ENCODE measurements at places on chromosomes 4 and X. TPM values are rescaled to one million over a fixed set of nuclear protein-coding genes. Genes with fewer than 3 reads are reported as not detected.

DNA sequence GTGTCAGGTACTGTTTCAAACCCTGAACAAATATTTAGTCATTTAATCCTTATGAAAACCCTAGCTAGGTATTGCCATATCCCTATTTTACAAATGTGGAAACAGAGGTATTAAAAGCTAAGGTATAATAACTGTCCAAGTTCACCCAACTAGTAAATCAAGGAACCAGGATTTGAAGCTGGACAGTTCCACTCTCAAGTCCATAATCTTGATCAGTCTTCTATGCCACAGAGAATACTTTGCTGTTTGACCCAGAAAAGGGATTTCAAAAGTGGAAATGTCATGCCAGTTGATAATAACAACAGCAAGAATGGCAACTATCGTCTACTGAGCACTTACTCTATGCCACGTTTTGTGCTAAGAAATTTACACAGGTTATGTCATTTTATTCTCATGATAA, 90.4 kb upstream of the KIT start:
- no peak overlapping the region for H3K4me3 ChIP-seq
- H3K4me1 ChIP-seq = no peaks in the 10 kb centered on the region
- no peak for DNase-seq
- no peaks in the 10 kb centered on the region for H3K36me3 ChIP-seq

DNA sequence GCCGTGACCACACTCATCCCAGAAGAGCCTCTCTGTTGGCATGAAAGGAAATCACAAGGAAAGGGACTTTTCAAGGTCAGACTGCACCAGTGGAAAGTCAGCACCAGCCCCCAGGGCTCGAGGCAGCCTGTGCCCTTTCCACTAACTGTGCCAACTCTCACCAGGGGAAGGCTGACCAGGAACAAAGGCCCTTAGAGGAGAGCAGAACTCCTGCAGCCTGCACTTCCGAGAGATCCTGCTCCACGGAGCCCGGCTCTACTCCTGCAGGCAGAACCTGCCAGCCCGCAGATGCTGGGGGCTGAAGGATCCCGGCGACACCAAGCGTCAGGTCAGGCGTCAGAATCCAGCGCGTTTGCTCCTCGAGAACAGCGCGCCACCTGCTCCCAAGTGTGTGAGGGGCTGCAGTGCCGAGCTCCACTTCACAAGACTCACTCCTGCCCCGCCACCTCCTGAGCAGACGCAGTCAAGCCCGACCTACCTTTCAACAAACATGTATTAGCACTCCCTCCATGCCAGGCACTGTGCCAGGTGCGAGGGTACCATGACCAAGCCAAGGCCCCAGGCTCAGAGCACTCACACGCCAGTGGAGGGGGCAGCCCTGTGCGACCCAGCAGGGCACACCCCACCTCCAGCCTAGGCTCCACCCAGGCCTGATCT, 13.6 kb upstream of the HELT start:
- DNase-seq = no peak
- H3K4me1 ChIP-seq = peaks cover 4% of the 10 kb centered on the region
- H3K27ac ChIP-seq = no peak overlapping the region

DNA sequence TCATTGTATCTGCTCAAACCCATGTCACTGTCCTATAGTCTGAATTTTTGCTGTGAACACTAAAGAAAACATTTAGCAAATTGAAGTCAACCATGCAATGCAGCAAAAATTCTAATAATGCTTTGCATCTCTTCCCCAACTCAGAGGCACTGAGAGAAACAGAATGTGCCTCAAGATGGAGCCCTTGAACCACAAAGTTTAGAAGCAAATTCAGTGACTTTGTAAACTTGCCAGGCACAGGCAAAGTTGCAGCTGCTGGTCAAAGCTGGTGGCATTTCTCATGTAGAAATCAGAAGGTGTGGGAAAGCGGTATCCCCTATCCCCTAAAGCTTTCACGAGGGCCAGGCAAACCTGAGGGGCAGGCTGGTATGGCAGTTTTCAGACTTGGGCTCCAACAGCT, 121.7 kb upstream of the DIPK2B start:
- H3K27ac ChIP-seq = no peak overlapping the region
- H3K4me1 ChIP-seq = no peaks in the 10 kb centered on the region
- H3K27me3 ChIP-seq = no peaks in the 10 kb centered on the region
- H3K36me3 ChIP-seq = no peaks in the 10 kb centered on the region

- H3K27me3 ChIP-seq = no peaks in the 10 kb centered on the region
- H3K4me1 ChIP-seq = peaks cover 24% of the 10 kb centered on the region
- DNase-seq = no peak
- H3K36me3 ChIP-seq = peaks cover 4% of the 10 kb centered on the region
- H3K27ac ChIP-seq = no peak overlapping the region
Measured at GRCh38 chr4:147764337-147764736, 32.4 kb downstream of the ARHGAP10 start.

GRCh38 chrX:2708021-2708420, 16.9 kb downstream of the CD99 start:
- DNase-seq = no peak
- no peaks in the 10 kb centered on the region for H3K27me3 ChIP-seq
- peaks cover 74% of the 10 kb centered on the region for H3K4me1 ChIP-seq
- peaks cover 49% of the 10 kb centered on the region for H3K36me3 ChIP-seq

GRCh38 chrX:46758163-46758955, 559 bp downstream of the SLC9A7 start:
- H3K27me3 ChIP-seq = no peaks in the 10 kb centered on the region
- peaks cover 26% of the 10 kb centered on the region for H3K36me3 ChIP-seq
- H3K4me1 ChIP-seq = peaks cover 29% of the 10 kb centered on the region
- peak overlapping the region; percentile 98 for H3K4me3 ChIP-seq

DNA sequence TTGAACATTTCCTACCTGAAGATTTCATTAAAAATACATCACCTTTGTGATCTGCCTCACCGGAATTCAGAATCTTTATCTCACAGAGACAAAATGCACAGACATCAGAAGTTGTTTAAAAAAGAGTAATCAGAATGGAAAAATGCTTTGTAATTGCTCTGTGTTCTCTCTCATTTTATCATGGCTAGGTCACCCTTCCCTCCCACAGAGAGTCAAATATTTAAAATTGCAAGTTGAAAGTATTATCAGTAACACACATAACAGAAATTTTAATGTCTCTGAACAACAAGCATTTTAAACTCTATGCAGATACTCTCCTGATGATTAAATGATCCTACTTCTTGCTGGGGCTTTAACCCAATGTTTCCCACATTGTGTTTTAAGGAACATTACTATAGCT, 362.0 kb downstream of the CBLL2 start:
- no peaks in the 10 kb centered on the region for H3K27me3 ChIP-seq
- H3K4me3 ChIP-seq = no peak overlapping the region
- DNase-seq = no peak
- H3K36me3 ChIP-seq = no peaks in the 10 kb centered on the region
- no peak overlapping the region for H3K27ac ChIP-seq

DNA sequence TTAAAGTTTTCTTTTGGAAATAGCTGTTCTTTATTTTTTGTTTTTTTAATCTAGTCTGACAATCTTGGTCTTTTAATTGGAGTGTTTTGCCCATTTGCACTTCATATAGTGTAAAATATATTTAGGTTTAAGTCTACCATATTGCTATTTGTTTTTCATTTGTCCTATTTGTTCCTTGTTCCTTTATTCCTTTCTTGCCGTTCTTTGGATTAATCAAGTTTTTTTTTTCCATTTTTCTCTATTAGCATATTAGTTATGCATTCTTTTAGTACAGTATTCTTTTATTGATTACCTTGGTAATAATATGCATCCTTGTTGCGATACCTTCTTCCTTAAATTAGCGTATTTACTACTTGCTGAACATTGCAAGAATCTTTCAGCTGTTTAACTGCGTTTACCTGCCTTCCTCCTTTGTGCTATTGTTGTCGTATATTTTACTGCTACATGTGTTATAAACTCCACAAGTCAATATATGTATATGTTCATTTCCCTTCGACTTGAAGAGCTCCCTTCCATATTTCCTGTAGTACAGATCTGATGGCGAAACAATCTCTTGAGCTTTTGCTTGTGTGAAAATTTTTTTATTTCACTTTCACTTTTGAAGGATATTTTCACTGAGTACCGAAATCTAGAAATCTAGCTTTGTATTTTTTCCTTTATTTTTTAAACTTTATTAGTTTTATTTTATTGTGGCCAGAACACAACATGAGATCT, 23.9 kb upstream of the RNF212 start:
- H3K27me3 ChIP-seq = peaks cover 25% of the 10 kb centered on the region
- peak overlapping the region; percentile 83 for H3K4me3 ChIP-seq
- H3K27ac ChIP-seq = peak overlapping the region; percentile 73
- peaks cover 18% of the 10 kb centered on the region for H3K4me1 ChIP-seq
- no peaks in the 10 kb centered on the region for H3K36me3 ChIP-seq

DNA sequence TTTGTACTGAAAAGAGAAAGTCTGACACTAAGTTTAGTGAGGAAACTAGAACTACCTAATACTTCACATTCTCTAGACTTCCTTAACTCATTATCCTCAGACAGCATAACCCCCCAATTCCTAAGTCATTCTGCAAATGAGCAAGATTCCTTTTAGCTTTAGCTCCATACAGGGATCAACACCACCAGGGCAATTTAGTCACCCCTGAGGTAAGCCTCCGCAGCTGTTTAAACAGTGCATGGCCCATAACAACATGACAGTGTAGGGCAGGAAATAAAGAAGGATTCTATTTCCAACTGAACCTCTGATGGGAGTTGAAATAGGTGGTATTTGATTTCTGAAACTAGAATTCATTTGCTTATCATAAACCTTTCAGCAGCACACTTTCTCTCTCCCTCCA, 112.8 kb upstream of the DKK2 start:
- no peak for DNase-seq
- no peak overlapping the region for H3K27ac ChIP-seq
- H3K4me3 ChIP-seq = no peak overlapping the region
- no peaks in the 10 kb centered on the region for H3K27me3 ChIP-seq
- H3K36me3 ChIP-seq = no peaks in the 10 kb centered on the region
- no peaks in the 10 kb centered on the region for H3K4me1 ChIP-seq

- peaks cover 31% of the 10 kb centered on the region for H3K4me1 ChIP-seq
- H3K4me3 ChIP-seq = peak overlapping the region; percentile 30
- H3K27ac ChIP-seq = peak overlapping the region; percentile 38
- no peak for DNase-seq
- peaks cover 13% of the 10 kb centered on the region for H3K27me3 ChIP-seq
Measured at GRCh38 chrX:40468033-40468846, 112.5 kb upstream of the ATP6AP2 start.

GRCh38 chr4:187887906-187888305, 107.7 kb upstream of the ZFP42 start:
- H3K4me3 ChIP-seq = no peak overlapping the region
- DNase-seq = no peak
- no peaks in the 10 kb centered on the region for H3K4me1 ChIP-seq

GRCh38 chrX:21847342-21847741, 7.9 kb downstream of the MBTPS2 start:
- H3K27me3 ChIP-seq = no peaks in the 10 kb centered on the region
- H3K36me3 ChIP-seq = peaks cover 25% of the 10 kb centered on the region

GRCh38 chrX:110012818-110013485, 10.0 kb downstream of the TMEM164 start:
- no peak overlapping the region for H3K4me3 ChIP-seq
- no peaks in the 10 kb centered on the region for H3K27me3 ChIP-seq
- peaks cover 33% of the 10 kb centered on the region for H3K36me3 ChIP-seq
- H3K27ac ChIP-seq = no peak overlapping the region
- DNase-seq = no peak

DNA sequence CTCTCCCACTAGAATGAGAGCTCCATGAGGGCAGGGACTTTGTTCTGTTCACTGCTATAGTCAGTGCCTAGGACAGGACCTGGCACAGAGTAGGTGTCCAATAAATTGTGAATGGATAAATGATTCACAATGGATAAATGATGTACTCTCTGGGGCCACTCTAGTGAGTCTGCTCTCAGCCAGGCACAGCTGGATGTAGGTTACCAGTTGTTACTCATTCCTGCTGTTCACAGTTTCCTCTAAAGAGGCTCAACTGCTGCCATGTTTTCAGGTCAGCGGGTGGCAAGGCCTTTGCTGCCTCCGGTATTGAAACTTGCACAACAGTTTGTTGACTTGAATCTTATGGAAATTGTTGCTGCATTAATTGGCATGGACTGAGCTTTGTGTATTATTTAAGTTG, 99.1 kb downstream of the NHSL2 start:
- no peaks in the 10 kb centered on the region for H3K36me3 ChIP-seq
- no peak overlapping the region for H3K27ac ChIP-seq
- H3K4me3 ChIP-seq = no peak overlapping the region
- H3K27me3 ChIP-seq = peaks cover 26% of the 10 kb centered on the region
- H3K4me1 ChIP-seq = no peaks in the 10 kb centered on the region
- no peak for DNase-seq

- H3K4me3 ChIP-seq = peak overlapping the region; percentile 94
- DNase-seq = peak; percentile 65
- peaks cover 19% of the 10 kb centered on the region for H3K36me3 ChIP-seq
Measured at GRCh38 chrX:149504226-149504914, 736 bp downstream of the IDS start.

GRCh38 chrX:20412871-20413486, 146.3 kb upstream of the RPS6KA3 start:
- H3K27me3 ChIP-seq = peaks cover under 1% of the 10 kb centered on the region
- H3K27ac ChIP-seq = peak overlapping the region; percentile 76
- H3K36me3 ChIP-seq = peaks cover 8% of the 10 kb centered on the region
- peaks cover 20% of the 10 kb centered on the region for H3K4me1 ChIP-seq

GRCh38 chrX:31604629-31605221, 532.9 kb upstream of the FTHL17 start:
- no peak overlapping the region for H3K27ac ChIP-seq
- H3K27me3 ChIP-seq = no peaks in the 10 kb centered on the region
- H3K4me1 ChIP-seq = no peaks in the 10 kb centered on the region
- no peak overlapping the region for H3K4me3 ChIP-seq
- no peaks in the 10 kb centered on the region for H3K36me3 ChIP-seq

- no peak for DNase-seq
- H3K4me3 ChIP-seq = no peak overlapping the region
Measured at GRCh38 chr4:110808351-110808878, 185.5 kb upstream of the PITX2 start.

- H3K4me1 ChIP-seq = no peaks in the 10 kb centered on the region
- no peaks in the 10 kb centered on the region for H3K27me3 ChIP-seq
- no peak overlapping the region for H3K4me3 ChIP-seq
- H3K36me3 ChIP-seq = no peaks in the 10 kb centered on the region
- no peak for DNase-seq
Measured at GRCh38 chr4:67084783-67085182, 460.5 kb downstream of the CENPC start.

The ANKRD17 gene
- 71.4 TPM for total RNA-seq

The TECRL gene
- not detected for total RNA-seq

The CCDC149 gene
- total RNA-seq = not detected

The LDB2 gene
- not detected for total RNA-seq

The RTL3 gene
- not detected for total RNA-seq

The MUC7 gene
- total RNA-seq = not detected
